ENCODE measurements at places on chromosomes 4 and X.
A peak's percentile ranks its signal among the peaks of the same experiment; 100 is the strongest.

- no peak for DNase-seq
These were observed 55.5 kb upstream of the TRIM2 start for GRCh38 chr4:153148791-153149190.

GRCh38 chr4:169618286-169618685 is 2.1 kb upstream of the CLCN3 start:
- DNase-seq = no peak

DNA sequence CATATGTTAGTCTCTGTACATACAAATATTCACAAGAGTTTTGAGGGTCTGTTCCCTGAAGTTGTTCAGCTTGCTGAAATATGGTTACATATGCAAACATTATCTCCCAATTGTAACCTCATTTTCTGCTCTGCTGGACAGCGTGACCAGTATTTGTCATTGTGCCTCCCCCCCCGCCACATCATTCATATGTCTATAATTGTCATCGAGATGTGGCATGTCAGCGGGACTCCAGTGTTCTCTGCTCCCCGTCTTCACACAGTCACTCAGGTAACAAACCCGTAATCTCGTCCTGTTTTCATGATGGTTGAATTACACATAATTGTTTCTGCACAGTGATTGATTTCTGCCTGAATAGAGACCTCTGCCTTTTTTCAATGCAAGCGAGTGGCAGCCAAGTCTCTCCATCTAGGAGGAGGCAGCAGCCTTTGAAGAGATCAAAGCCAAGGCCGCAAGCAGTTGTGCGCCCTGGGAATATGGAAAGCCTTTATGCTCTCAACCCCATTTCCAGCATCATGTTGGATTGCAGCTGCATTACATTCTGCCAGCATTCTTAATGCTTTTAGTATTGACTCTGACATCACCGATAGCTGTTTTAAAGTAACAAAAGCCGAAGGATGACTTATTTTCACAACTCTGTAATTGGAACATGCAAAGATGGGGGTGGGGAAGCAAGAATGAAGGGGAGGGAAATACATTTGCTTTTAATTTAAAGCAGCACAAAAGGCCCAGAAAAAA is 27.4 kb downstream of the LEF1 start:
- no peak for DNase-seq

DNA sequence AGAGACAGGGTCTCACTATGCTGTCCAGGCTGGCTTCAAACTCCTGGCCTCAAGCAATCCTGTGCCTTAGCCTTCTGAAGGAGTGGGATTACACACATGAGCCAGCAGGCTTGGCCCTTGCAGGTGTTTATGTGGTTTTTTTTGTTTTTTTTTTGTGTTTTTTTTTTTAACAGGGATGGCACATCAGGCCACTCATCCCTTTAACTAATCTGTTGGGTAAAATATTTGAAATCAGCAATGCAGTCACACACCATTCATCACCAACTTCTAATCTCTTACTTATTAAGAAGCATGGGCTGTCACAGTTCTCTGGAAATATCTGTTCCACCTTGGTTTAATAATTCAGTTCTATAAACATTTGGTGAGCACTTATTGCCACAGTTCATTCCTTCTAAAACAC is 12.3 kb downstream of the CCDC160 start:
- DNase-seq = no peak

GRCh38 chr4:174134361-174134760 is 149.1 kb downstream of the FBXO8 start:
- DNase-seq = no peak

GRCh38 chr4:148299337-148299736 is 142.9 kb downstream of the NR3C2 start:
- no peak for DNase-seq

GRCh38 chr4:88524171-88524570 is 595 bp upstream of the PYURF start:
- DNase-seq = no peak

DNA sequence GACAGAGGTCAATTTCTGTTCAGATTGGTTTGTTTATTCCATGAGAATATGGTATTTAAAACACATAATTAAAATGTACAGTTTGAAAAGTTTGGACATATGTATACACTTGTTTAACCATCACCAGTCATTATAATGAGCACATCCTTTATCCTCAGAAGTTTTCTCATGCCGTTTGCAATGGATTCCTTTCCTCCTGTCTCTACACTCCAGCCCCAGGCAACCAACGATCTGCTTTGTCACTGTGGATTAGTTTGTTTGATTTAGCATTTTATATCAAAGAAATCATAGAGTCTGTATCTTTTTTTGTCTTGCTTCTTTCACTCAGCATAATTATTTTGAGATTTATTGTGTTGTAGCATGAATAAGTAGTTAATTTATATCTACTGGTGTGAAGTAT is 243.0 kb upstream of the TRAM1L1 start:
- no peak for DNase-seq

DNA sequence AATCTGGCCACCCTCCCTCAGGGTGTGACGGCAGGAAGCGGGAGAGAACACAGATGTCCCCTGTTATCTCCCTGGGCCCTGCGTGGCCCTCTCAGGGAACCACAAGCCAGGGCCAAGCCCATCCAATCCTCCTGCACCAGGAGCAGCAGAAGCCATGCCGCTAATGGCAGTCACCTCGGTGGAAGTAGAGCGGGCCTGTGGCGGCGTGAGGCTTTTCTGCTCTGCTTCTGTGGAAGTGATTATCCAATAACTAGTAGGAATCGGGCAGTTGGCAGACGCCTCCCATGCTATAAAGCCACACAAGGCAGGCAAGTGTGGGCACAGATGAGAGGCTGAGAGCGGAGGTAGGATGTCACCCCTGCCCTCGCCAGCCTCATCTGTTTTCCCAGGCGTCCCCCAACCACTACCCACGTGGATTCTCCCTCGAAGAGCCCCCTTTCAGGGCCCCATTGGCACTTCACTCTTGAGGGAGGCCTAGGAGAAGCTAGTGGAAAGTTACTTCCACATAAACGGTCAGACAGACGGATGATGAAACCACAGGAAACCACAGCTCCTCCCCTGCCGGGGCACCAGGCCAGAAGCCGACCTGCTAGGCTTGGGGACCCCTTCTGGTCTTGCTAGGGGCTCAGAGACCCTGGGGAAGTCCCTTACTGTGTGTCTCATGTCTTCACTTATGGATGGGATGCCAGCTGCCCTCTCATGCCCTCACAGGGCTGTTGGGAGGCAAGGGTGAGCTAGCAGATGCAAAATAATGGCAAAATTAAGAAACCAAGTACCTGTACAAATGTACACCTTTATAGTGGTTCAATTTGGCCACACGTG is 18.8 kb upstream of the TMSB4X start:
- DNase-seq = peak; percentile 63

DNA sequence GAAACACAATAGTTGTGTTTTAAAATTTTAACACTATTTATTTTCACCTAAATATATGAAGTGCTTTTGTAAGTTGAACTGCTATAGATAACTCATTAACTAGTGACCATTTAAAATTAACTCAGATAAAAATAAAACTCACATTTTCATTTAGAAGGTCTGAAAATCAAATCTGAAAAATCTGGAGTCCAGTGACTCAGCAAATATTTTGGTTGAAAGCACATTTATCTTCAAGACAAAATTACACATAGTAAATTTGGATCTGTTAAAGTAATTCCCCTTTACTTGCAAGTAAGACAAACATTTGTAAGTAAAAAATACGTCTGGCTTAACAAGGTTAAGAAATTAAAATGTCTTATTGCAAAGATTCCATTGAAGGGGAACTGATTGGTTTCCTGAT is 589.1 kb downstream of the TRIML1 start:
- DNase-seq = no peak

DNA sequence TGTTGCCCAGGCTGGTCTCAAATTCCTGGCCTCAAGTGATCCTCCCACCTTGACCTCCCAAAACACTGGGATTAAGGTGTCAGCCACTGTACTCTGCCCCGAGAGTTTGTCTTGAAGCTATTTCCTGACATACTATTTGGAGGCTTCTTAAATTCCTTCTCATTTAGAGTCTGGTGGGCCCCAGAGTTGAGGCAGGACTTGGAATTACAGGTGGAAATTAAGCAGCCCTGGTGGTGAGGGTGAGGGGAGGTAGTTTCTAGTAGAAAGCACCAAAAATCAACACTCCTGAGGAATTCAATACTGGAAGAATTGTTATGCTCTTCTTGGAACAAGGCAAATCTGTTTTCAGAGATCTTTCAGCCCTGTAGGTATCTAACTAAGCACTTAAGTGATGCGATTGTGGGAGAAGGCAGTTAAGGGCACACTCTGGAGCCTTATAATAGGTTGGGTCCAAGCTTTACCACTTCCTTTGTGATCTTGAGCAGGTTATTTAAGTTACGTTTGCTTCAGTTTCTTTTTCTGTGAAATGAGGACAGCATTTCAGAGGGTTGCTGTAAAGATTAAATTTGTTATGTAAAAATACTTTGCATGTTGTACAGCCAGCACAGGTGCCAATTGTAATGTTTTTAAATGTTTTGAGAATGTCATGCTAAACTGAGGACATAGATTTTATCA is 200.7 kb downstream of the SOWAHB start:
- no peak for DNase-seq

DNA sequence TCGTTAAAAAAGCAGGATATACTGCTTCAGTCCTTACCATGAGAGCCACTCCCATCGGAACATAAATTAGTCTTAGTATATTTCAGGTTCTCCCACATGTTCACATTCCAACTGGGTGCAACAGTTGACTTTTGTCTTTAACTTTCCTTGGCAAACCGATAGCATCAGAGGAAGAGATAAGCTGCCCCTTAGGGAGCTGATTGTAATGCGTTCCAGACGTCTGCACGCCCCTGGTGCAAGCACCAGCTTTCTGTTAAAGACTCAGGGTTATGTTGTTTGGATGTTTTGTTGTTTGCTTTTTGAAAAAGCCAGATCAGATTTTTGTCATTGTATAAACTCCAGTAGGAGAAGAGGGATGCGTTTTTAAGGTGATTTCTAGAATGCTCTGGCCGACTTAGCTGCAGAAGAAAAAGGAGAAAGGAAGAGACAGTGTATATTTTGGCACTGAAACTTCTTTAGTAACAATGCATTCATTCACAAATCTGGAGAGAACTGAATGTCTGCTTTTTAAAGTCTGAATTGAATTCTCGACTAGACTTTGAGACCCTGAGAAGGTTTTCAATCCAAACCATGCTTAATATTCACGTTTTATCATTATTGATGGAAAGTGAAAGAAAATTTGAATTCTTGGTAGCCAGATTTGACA is 160.9 kb downstream of the CBR4 start:
- DNase-seq = no peak

- no peak for DNase-seq
These were observed 383.3 kb downstream of the GRXCR1 start for GRCh38 chr4:43275779-43276178.

GRCh38 chr4:6473264-6474052 is 1.0 kb upstream of the PPP2R2C start:
- DNase-seq = no peak

GRCh38 chrX:11702965-11703631 is 37.4 kb upstream of the ARHGAP6 start:
- DNase-seq = no peak

- no peak for DNase-seq
These were observed 106.7 kb downstream of the GPM6A start for GRCh38 chr4:175705407-175705806.

DNA sequence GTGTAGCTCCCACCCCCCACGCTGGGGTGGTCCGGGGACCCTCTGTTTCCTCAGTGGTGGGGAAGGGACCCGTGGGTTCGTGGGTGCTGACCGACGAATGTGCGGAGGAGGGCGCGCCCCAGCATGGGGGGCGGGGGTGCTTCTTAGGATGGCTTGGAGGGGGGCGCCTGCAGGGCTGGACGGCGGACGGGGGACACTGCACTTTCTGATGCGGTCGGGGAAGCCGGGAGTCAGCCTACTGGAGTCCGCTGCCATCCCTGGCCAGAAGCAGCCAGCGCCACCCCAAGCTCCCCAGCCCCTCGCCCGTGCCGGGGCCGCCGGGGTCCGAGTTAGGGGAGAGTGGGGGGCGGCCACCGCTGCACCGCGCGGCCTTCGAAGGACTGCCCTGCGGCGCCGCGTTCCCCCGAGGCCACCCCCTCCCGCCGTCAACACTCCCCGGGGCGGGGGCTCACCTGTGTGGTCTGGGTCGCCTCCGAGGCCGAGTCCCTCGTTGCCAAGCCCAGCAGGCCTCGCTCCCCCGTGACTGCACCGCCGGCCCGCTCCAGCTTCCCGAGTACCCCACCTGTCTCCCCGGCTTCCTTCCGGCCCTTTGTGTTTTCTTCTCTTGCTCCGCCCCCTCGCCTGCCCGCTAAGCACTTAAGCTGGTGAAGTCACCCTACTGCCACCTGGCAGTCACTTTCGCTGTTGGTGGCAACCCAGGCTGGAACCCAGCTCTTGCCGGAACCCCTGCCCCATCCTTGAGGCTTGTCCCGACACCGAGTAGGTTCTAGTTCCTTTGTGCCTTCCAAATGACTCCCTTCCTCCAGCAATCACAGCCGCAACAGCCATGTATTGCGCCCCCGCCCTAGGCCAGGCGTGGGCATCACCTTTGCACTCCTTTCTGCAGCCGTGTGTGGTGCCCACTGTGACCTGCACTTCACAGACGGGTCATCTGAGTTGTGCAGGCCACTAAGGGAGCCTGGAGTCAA is at the start of gene OCIAD2:
OCIAD2 (minus strand) TSS at position 569 of the 968 bp plus-strand sequence. CDS start 2,225 bp downstream, outside the sequence.
- peak; percentile 83 for DNase-seq

Measured in activated naive CD4-positive, alpha-beta T cell treated with Interleukin-2 at 50 U/mL for 16 hours (primary cell).